MCF 10A (cell line): ENCODE measurements at places on chromosomes 11 and 22. TPM values are rescaled to one million over a fixed set of nuclear protein-coding genes. Genes with fewer than 3 reads are reported as not detected.
A peak's percentile ranks its signal among the peaks of the same experiment; 100 is the strongest.

DNA sequence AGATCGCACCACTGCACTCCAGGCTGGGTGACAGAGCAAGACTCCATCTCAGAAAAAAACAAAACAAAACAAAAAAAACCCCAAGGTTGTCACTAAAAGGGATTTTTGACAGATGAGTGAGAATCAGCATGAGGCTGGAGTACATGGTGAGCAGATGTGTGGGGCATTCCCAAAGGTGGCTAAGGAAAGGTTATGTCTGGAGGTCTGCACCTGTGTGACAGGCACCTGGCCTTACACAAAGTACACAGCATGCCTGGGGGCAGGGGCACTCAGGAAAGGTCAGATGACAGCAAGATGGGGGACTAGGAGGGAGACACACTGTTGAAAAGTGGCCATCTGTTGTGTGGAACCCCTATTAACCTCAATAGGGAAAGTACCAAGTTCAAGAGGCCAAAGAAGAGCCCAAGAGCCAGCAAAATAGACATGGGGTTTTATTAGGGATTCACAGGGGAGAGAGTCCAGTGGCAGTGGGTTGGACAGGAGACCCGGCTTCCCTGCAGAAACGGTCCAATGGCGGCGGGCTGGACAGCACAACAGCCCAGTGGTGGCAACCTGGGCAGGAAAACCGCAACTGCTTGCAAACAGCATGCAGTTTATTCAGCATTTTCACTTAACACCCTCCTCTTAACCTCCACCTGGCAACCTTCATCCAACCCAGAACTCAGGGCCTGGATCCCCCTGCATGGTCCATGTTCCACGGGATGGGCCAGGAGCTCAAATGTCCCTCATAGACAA lies 101.1 kb downstream of the MICAL2 start:
- no peak for DNase-seq

DNA sequence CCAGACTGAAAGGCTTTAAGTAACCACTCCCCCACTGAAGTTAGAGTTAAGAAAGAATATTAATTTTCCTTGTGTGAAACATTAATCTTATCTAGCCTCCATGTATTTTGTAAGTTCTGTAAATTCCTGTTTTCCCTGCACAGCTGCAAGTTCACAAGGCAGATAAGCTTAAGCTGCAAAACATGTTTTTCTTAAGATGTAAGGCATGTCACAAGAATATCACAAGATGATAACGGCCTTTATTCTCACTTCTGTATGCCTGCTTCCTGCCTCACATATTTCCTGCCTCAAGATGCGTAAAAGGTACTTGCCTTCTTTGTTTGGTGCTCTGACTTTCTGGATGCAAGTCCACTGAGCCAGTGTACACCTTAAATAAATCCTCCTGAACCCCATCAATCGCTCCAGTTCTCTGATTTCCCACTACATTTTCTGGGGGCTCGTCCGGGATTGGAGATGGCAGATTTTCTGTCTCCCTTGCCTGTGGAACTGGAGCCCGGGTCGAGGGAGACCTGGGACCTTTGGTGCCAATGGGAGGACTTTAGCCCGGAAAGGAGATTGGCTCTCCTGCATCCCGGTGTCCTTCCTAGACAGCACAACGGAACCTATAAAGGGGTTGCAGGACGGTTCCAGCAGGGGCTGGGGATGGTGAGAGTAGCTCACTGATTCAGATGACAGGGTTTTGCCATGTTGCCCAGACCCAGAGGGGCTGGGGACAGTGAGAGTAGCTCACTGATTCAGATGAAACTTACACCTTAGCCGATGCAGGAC lies 30.2 kb downstream of the PPARA start:
- DNase-seq, result no peak

GRCh38 chr22:22210375-22210774 lies 34.2 kb upstream of the VPREB1 start:
- peak; percentile 79 for DNase-seq

DNA sequence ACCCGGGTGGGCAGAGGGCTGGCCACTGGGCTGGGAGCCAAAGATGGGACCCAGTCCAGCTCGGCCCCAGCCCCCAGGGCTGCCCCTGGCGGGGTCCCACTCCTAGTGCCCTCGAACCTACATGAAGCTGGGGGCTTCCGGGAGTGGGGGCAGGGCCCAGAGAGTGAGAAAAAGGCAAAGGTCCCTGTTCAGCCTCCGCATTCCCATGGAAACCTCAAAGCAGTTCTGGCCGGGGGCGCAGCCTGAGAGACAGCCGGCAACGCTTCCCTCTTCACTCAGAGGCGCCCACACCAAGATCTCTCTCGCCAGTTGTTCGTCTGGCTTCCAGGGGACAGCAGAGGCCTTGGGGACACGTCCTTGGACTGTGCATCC lies 22.4 kb upstream of the ARHGAP8 start:
- DNase-seq, result no peak

GRCh38 chr11:63944987-63945386 lies 6.2 kb downstream of the NAA40 start:
- no peak for DNase-seq

DNA sequence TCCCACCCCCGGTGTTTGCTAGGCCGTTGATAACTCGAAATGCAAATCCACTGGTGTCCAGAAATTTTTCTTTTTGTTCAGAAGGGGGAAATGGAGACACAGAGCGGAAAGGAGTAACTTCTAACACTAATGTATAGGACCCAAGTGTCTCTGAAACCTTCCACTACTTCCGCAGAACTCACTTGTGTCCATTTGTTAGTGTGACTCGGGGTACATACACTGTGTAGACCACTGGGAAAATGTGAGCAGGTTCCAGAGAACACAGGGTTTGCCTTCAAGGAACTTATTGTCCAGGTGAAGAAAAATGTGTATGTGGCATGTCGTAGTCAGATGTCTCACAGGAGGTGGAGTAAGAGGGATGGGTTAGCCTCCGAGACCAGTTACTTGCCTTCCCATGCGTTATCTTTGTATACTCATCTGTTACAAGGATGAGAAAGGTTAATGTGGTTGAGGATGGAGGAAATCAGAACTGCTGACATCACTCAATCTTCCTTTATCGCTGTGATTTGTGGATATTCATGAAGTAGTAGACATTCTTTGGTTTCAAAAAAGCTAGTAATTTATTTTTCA lies 857 bp downstream of the ARCN1 start:
- DNase-seq, result peak; percentile 41

DNA sequence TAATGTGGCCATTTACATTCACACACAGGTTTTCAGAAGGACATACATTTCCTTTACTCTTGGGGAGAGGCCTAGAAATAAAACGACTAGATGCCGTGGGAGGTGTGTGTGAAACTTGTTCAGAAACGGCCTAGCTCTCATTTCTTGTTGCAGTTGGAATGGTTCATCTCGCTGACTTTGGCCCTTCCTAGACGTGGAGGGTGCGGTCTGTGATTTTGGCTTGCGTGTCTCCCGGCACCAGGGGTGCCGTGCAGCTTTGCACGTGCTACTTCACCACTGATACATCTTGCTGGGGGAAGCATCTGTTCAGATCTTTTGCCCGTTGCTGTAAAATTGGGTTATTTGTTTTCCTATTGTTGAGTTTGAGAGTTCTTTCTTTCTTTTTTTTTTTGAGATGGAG lies 3.1 kb upstream of the PRR33 start:
- DNase-seq, result no peak

DNA sequence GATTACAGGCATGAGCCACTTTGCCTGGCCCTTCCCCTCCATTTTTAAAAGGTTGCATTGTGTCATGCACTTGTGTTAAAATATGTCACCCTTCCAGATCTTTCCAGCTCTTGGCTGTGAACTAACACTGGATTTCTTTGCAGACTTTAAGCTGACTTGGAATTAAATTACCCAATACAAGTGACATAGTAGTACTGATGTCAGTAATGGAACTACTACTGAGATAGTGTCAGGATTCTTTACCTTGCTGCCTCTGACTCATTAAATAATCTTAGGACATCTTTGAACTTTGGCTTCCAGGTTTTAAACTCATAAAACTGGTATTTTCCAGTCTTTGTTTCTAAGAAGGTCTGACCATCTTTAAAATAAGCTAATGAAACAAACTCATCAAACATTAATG lies 51.8 kb upstream of the OR4B1 start:
- DNase-seq, result no peak

DNA sequence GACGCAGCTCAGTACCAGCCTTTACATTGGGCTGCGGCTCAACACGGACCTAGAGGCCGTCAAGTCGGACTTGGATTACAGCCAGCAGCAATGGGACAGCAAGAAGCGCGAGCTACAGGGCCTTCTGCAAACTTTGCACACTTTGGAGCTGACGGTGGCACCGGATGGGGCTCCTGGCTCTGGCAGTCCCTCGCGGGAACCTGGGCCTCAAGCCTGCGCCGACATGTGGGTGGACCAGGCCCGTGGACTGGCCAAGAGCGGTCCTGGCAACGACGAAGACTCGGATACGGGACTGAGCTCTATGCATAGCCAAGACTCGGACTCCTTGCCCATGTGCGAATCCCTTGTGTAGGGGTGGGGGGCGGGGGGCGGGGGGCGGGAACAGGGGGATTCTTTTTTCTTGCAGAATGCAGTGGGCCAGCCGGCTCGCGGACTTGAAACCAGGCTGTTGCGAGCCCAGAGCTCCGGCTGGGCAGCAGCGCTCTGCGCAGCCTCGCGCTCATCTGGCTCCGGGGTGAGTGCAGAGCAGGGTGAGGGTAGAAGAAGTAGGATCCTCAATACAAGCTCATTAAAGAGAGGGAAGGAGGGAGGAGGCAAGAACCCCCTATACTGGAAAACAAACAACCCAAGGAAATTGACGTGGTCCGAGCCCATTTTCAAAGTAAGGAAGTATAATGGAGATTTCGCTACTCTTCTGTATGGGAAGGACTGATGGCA lies 1.8 kb downstream of the RASSF10 start:
- DNase-seq, result no peak

DNA sequence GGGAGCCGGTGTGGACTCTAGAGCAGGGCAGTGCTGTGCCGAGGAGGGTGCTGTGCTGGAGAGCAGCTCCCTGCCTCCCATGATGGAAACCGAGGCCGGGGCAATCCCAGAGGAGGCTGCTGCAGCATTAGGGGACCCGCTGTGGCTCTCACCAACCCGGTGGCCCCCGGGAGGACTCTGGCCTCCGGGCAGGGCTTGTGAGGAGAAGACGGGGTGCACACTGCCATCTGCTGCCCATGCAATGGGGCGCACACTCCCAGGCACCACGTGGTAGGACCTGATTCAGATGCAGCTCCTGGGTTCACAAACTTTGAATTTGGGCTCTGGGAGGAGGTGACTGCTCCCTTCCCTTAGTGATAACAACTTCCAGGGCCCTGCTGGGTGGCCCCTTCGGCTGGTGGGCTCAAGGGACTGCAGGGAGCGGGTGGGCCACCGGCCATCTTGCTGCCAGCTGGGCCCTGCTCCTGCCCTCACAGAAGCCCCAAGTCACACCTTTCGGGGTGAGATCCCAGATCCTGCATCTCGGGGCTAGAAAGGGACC lies 93.8 kb upstream of the FGF3 start:
- peak; percentile 23 for DNase-seq

- DNase-seq, result no peak
Observed at GRCh38 chr11:79066456-79067351, 374.1 kb downstream of the TENM4 start.

GRCh38 chr11:19478891-19479290 lies 233.7 kb upstream of the NAV2 start:
- no peak for DNase-seq

- peak; percentile 90 for DNase-seq
Observed at GRCh38 chr11:6926208-6927029, at the start of gene ZNF215. TSS of gene ZNF215 (plus strand) at chr11:6926426. CDS start at chr11:6932273, 5,847 bp downstream.

DNA sequence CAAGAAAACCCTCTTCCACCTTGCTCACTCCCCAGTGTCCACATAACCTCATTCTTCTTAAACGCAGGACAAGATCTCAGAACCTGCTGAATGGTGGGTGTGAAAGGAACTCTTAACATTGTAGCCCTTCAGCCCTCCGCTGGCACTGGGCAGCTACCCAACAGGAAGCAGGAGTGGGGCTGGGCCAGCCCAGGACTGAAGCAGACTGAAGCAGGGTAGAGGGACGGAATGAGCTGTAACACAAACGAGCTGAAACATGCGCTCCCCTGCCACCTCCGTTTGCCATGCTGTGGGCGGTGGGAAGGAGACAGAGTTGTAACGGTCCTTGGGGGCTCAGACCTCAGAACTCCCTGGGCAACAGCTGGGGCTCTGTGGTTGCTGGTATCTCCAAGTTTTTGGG lies 23.6 kb downstream of the NPAT start:
- DNase-seq, result peak; percentile 21

DNA sequence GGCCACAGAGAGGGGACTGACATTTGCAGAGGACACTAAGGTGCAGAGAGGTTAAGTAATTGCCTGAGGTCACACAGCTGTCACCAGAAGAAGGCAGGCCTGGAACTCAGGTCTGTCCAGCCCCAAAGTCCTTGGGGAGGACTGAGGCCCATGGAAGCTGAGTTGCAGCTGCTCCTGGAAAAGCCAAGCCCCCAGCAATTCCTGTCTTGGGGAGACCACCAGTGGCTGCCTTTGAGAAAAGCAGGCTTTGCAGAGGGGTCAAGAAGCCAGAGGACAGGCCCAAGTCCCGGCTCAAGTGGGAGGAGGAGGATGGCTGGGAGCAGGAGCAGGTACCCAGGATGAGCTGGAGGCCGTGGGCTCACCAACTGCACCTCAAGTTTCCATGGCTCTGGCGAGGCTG lies 3.4 kb downstream of the NFAM1 start:
- no peak for DNase-seq

USP2 gene
- total RNA-seq, result 0.14 and 0.54 TPM in 2 replicates

RIMBP3B gene
- not detected in 2 replicates for total RNA-seq

TMEM191C gene
- 0.75 and 1.4 TPM in 2 replicates for total RNA-seq

SLC22A9 gene
- total RNA-seq, result not detected in 2 replicates

MIAT gene
- total RNA-seq, result 0.49 and 0.56 TPM in 2 replicates

DEUP1 gene
- not detected in 2 replicates for total RNA-seq

OR8A1 gene
- total RNA-seq, result not detected in 2 replicates
